Osteoblast (primary cell): ENCODE measurements at places on chromosomes 12 and 14. TPM values are rescaled to one million over a fixed set of nuclear protein-coding genes. Genes with fewer than 3 reads are reported as not detected.

Gene CYP46A1
- total RNA-seq = 0.36 and 0.59 TPM in 2 replicates

Gene PRPH
- under 0.01 TPM in 1 of 2 replicates, not detected in the other for total RNA-seq

Gene RCOR1
- 11.6 and 13.3 TPM in 2 replicates for total RNA-seq

Gene ATP2B1
- 89.3 and 99.9 TPM in 2 replicates for total RNA-seq

Gene ZFHX2
- 0.59 and 0.72 TPM in 2 replicates for total RNA-seq

Gene PPM1H
- 13.0 and 13.4 TPM in 2 replicates for total RNA-seq

- DNase-seq = no peak
- no peak overlapping the region for H3K27ac ChIP-seq
- H3K4me1 ChIP-seq = no peaks in the 10 kb centered on the region
Measured at GRCh38 chr12:14471497-14471896, 96.2 kb downstream of the PLBD1 start.

DNA sequence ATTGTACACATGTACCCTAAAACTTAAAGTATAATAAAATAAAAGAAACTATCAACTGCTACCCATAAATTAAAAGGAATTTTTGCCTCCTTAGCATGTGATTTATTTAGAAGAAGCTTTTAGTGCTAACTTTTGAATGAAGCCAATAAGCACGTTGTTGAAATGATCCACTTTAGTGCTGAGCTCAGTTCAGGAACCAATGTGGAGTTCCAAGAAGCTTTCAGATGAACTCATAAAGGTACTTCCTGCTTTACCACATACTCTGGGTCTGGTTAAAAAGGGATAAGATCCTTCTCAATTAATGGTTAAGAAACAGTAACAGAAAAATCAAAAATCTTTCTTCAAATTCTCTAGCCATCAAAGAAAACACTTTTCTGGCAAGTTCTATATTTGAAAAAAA is 39.4 kb downstream of the TMTC1 start:
- H3K27me3 ChIP-seq = no peaks in the 10 kb centered on the region
- H3K4me1 ChIP-seq = peaks cover 50% of the 10 kb centered on the region
- no peak for DNase-seq
- H3K4me3 ChIP-seq = no peak overlapping the region
- H3K27ac ChIP-seq = peak overlapping the region; percentile 74
- H3K36me3 ChIP-seq = no peaks in the 10 kb centered on the region

GRCh38 chr14:22952418-22952817 is 4.5 kb downstream of the HAUS4 start:
- no peak overlapping the region for H3K27ac ChIP-seq
- no peak overlapping the region for H3K4me3 ChIP-seq
- no peak for DNase-seq

GRCh38 chr14:61996753-61997152 is 234.5 kb downstream of the SNAPC1 start:
- H3K4me3 ChIP-seq = no peak overlapping the region
- no peaks in the 10 kb centered on the region for H3K36me3 ChIP-seq
- no peaks in the 10 kb centered on the region for H3K4me1 ChIP-seq
- H3K27me3 ChIP-seq = no peaks in the 10 kb centered on the region
- DNase-seq = no peak
- no peak overlapping the region for H3K27ac ChIP-seq

- H3K27me3 ChIP-seq = no peaks in the 10 kb centered on the region
- H3K36me3 ChIP-seq = no peaks in the 10 kb centered on the region
- DNase-seq = no peak
- H3K4me1 ChIP-seq = no peaks in the 10 kb centered on the region
Measured at GRCh38 chr14:24534286-24534685, 26.2 kb upstream of the CMA1 start.
